Large intestine (tissue), 12 donors: ENCODE measurements at places on chromosomes 11 and 22. TPM values are rescaled to one million over a fixed set of nuclear protein-coding genes. Genes with fewer than 3 reads are reported as not detected.

DNA sequence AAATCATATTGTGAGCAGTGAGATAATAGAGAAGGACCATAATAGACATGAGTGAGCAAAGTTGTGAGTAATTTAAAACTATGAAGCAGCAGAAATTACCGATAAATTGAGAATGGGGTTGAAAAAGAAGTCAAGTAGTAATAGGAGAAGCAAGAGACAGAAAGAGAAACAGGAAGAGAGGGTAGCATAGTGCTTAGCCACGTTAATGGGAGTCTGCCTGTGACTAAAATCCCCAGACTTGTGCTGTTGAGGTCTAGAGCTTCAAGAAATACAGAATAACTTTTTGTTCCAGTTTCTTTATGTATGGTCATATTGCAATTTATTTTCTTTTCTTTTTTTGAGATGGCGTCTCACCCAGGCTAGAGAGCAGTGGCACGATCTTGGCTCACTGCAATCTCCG, 368.7 kb downstream of the METTL15 start:
- DNase-seq, result no peak

SYT12 gene
- 0.06 TPM for polyA plus RNA-seq

MDK gene
- polyA plus RNA-seq, result 232 TPM

DNA sequence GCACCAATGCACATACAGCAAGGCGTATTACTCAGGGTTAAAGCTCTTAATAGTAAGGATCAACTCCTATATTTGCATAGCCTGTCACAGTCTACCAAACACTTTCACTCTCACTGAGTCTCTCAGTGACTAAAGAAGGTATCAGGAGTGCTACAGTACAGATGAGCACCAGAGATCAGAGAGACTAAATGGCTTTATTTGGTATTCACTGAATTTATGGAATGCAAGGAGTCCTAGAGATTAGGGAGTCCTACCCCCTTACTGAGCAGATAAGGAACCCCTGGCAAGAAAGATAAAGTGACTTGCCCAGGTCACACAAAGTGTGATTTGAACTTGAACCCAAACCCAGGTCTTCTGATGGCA, 396.4 kb upstream of the CCDC90B start:
- DNase-seq, result no peak

GRCh38 chr22:48453171-48453570, 1374.5 kb downstream of the BRD1 start:
- DNase-seq, result peak; percentile 9

GRCh38 chr11:99739464-99740089, 718.8 kb downstream of the CNTN5 start:
- peak; percentile 2 for DNase-seq

- no peak for DNase-seq
These were observed 79.8 kb downstream of the CLPB start for GRCh38 chr11:72354356-72355115.

CSF2RB gene
- 2.2 TPM for polyA plus RNA-seq

TIGD3 gene
- polyA plus RNA-seq, result 2.1 TPM

DNA sequence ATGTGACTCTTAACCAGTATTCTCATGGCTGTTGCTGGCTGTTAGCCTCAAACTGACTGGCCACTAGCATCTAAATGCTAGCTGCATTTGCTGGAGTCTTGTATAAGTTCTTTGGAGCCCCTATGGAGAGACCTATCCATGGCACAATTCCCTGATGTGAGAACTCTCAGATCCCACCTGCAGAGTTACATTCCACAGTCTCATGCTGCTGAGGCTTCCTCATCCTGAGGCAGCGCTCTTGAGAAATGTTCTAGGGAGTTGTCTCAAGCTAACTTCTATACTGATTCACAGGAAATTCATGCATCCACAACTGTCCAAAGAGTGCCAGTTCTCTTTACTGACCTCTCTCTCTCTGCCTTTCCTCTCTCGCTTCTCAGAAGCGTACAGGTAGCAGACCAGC, 218.0 kb upstream of the PITPNB start:
- DNase-seq, result no peak

DNA sequence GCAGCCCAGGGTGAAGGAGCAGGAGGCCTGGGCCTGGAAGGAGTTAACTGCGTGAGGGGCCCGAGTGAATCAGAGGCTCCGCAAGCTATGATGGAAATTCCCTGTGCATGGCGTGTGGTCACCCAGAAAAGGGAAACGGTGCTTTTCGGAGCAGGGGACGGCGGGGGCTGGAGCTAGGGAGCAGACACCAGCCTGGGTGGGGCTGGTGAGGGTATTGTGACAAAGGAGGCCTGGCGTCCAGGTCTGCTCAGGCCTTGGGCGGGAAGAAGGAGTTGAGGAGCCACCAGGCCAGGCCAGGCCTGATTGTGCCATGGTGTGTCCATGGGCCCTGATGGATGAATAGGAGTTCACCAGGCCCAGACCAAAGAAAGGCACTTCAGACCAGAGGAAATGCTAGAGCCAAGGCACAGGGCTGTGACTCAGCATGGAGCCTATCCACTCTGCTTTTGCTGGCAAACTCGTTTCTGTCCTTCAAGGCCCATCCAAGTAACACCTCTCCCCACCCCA, 12.8 kb upstream of the SPI1 start:
- DNase-seq, result no peak

KCTD14 gene
- 3.1 TPM for polyA plus RNA-seq
